Motor neuron (in vitro differentiated cells): ENCODE measurements at places on chromosomes 4 and X. TPM values are rescaled to one million over a fixed set of nuclear protein-coding genes. Genes with fewer than 3 reads are reported as not detected.

NUDT6 gene
- 11.7 and 14.5 TPM in 2 replicates for total RNA-seq

C4orf46 gene
- 12.7 and 13.2 TPM in 2 replicates for total RNA-seq

LRIT3 gene
- 0.36 and 1.0 TPM in 2 replicates for total RNA-seq

- no peak for ATAC-seq
These were observed 116.7 kb downstream of the KLHL8 start for GRCh38 chr4:87103691-87104187.

SSX3 gene
- not detected in 2 replicates for total RNA-seq

CRLF2 gene
- total RNA-seq, result not detected in 2 replicates

ARMCX1 gene
- total RNA-seq, result 32.1 and 39.5 TPM in 2 replicates

DNA sequence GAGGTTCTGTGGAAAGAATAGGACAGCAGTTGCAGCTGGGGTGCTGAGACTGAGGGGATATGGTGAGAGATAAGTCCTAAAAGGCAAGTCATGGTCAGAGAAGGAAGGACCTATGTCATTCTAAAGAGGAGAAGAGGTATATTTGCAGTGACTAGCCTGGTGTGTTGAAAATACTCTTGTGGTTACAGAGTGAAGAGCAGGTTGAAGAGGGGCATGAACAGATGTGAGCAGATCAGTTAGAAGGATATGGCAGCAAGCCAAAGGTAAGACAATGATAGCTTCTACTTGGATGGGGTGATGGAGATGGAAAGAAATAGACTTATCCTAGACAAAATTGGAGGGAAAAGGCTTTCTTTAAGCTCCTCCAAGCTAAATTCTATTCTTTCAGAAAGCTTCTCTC is 469.8 kb upstream of the CPEB2 start:
- ATAC-seq, result no peak

SLC34A2 gene
- 0.09 and 0.73 TPM in 2 replicates for total RNA-seq

FAM236C gene
- not detected in 2 replicates for total RNA-seq

- ATAC-seq, result peak; percentile 93
These were observed 36.3 kb downstream of the SULT1E1 start for GRCh38 chr4:69823481-69824186.

DNA sequence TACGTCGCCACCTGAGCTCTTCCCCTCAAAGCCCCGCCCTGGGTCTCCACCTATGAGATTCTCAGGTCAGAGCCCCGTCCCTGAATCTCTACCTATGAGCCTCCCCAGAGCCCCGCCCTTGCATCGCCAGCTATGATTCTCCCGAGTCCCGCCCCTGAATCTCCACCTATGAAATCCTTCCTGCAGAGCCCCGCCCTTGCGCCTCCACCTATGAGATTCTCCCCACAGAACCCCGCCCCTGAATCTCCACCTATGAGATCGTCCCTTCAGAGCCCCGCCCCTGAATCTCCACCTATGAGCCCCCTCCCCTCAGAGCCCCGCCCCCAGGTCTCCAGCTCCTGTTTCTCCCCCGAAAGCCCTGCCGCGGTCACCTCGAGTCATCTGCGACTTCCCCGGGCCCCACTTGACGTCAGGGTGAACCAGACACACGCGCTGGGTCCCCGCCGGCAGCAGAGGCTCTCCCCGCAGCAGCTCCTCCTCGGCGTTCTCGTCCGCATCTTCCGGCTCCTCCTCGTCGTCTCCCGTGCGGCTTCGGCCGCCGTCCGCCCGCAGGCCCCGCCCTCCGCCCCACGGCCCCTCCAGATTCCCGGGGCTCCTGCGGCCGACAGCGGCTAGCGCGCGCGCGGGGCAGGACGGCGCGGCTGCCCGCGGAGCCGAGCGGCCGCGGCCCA is 393 bp downstream of the GTPBP6 start:
- peak; percentile 64 for ATAC-seq

GRCh38 chr4:40193016-40193571 is 3.7 kb upstream of the RHOH start:
- no peak for ATAC-seq

DNA sequence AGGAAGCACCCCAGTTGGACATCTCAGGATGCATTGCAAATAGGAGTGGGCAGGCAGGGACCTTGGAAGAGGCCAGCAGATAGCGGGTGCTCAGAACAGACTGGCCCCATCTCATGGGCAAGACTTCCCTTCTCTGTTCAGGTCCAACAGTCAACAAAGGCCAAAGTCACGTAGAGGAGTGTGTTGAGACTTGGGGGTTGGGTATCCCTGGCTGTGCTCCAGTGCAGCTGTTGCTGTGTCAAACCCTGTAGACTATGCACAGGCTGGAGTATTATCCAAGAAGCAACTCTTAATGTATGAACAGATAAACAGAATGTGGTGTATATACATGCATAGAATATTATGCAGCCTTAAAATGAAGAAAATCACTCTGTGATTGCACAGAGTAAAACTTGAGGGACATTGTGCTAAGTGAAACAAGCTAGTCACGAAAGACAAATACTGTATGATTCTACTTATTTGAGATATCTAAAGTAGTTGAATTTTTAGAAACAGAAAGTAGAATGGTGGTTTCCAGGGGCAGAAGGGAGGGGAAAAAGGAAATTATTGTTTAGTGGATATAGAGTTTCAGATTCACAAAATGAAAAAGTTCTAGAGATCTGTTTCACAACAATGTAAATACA is 192.1 kb upstream of the LCORL start:
- ATAC-seq, result no peak

ZXDB gene
- 5.8 and 6.0 TPM in 2 replicates for total RNA-seq

DNA sequence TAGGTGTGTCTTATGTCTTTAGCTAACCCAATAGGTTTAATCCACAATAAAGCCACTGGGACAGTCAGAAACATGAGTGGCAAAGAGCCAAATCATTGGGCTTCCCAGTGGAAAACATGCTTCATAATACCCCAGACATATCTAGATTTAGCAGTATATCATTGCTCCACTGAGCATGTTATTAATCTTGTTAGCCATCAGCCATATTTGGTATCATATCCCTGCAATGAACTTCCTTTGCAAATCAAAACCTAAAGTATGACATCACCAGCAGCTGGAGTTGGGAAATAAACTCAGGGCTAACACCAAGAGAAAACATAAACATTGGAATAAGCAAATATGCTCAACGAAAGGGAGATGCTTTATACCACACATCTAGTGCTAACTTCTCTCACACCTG is 280.8 kb upstream of the NOCT start:
- ATAC-seq, result peak; percentile 12

DNA sequence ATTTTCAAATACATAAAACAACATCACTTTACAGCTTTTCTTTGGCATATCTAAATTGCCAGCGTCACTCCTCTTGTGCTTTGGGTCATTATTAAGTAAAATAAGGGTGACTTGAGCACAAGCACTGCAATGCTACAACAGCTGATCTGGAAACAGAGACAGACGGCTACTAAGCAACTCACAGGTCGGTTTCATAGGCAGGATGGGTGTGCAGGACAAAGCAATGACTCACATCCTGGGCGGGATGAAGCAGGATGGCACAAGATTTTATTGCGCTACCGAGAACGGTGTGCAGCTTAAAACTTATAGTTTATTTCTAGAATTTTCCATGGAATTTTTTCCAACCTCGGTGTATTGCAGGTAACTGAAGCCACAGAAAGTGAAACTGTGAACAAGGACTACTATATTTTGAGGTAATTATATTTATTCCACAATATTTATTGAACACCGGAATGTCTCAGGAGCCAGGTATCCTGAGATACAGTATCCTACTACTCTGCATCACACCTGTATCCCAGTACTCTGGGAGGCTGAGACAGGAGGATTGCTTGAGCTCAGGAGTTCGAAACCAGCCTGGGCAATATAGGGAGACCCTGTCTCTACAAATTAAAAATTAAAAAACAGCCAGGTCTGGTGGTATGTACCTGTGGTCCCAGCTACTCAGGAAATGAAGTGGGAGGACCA is 215.5 kb downstream of the APBB2 start:
- peak; percentile 27 for ATAC-seq

DNA sequence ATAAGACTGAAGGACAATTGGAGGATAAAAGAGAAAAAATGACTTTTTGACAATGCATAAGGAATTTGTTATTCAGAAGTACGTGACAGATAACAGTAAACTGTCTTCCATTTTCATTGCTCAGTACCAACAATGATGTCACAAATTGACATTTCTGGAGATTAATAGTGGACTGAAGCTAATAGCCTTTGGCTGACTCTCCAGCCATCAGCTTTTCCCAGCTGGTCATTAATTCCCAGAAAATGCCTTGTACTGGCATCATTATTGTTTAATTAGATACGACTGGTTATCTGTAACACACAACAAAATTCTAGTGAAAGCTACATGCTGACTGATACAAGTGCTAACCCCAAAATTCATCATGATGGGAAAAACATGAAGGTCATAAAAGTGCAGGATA is 147.9 kb upstream of the FGF13 start:
- ATAC-seq, result no peak

CD40LG gene
- 0.24 TPM in 2 replicates for total RNA-seq

PCDH11X gene
- 10.1 and 10.9 TPM in 2 replicates for total RNA-seq

VEGFD gene
- total RNA-seq, result 0.05 and 0.38 TPM in 2 replicates

CLCN5 gene
- 28.8 and 30.2 TPM in 2 replicates for total RNA-seq

DNA sequence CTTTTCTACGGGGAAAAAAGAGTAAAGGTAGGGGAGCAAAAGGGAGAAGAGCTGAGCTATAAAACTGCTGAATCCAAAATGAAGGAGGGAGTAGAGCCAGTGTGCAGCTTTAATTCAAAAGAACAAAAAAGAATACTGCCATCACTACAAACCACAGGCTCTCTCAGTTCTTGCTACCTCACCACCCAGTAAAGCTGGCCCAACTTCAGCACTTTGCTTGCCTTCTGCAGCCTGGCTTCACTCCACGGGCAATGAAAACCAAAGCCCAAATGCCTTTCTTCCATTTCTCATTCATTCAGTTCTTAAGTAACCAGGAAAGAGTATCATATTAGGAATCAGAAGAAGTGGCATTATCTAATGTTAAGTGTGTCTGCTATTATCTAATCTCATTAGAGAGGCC is 376.8 kb downstream of the BCOR start:
- ATAC-seq, result no peak

EPHA5 gene
- total RNA-seq, result 41.7 and 43.0 TPM in 2 replicates

L1CAM gene
- total RNA-seq, result 120 and 127 TPM in 2 replicates

LRAT gene
- 19.5 and 23.1 TPM in 2 replicates for total RNA-seq

TCEAL9 gene
- 53.5 and 58.1 TPM in 2 replicates for total RNA-seq

- ATAC-seq, result peak; percentile 86
These were observed 249.3 kb upstream of the PRKX start for GRCh38 chrX:3962511-3963311.

GRCh38 chr4:184614509-184614908 is 34.7 kb downstream of the CASP3 start:
- ATAC-seq, result no peak
